ENCODE measurements at places on chromosomes 5 and 9.
A peak's percentile ranks its signal among the peaks of the same experiment; 100 is the strongest.

DNA sequence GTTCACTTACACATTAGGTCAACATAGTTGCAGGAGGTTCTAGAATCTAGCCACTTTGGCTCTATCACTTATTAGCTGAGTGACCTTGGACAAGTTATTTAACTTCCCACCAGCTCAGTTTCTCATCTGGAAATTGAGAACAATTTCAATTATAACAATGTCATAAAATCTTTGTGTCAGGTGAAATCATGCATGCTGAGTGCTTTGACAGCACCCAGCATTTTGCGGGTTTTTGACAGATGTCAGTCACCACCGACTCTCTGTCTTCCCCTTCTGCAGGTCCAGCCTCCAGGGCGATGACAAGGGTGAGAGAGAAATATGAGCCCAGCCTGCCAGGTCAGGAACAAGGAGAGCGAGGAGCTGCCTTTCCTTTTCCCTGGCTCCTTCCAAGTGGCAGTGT is 107.1 kb upstream of the TAS2R1 start:
- DNase-seq = no peak

GRCh38 chr5:126658561-126658960 is 57.8 kb downstream of the PHAX start:
- no peak for DNase-seq

DNA sequence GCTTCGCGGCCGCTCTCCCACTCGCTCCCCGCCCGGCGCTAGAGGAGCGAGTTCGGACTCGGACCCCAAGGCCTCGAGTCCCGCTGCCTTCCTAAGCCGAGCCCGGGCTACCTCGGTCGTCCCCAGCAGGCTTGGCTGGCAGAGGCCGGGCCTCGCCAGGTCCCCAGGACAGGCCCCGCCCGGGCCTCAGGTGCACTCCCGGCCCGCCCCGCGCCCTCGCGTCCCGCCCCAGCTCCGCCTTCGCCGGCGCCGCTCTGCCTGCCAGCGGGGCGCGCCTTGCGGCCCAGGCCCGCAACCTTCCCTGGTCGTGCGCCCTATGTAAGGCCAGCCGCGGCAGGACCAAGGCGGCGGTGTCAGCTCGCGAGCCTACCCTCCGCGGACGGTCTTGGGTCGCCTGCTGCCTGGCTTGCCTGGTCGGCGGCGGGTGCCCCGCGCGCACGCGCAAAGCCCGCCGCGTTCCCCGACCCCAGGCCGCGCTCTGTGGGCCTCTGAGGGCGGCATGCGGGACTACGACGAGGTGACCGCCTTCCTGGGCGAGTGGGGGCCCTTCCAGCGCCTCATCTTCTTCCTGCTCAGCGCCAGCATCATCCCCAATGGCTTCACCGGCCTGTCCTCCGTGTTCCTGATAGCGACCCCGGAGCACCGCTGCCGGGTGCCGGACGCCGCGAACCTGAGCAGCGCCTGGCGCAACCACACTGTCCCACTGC is at the start of gene SLC22A5:
TSS of gene SLC22A5 (plus strand) at position 237 of the 707 bp plus-strand sequence. CDS start at position 500, 263 bp downstream.
- DNase-seq = peak; percentile 52

DNA sequence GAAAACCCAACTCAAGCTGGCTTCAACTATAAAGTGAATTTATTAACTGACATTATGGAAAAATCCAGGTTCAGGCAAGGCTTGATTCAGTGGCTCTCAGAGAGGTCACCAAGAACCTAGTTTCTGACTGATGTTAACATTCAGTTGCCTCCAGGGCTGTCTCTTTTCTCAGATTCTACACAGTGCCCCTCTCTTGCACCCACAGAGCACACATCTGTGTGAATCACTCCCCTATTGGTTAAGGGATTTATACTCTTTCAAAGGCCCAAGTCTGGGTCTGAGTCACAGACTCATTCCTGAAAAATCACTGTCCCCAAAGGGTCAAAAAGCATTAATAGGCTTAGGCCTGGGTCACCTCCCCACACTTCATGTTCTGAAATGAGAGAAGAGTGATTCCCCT is 6.2 kb upstream of the HAVCR2 start:
- DNase-seq = no peak

DNA sequence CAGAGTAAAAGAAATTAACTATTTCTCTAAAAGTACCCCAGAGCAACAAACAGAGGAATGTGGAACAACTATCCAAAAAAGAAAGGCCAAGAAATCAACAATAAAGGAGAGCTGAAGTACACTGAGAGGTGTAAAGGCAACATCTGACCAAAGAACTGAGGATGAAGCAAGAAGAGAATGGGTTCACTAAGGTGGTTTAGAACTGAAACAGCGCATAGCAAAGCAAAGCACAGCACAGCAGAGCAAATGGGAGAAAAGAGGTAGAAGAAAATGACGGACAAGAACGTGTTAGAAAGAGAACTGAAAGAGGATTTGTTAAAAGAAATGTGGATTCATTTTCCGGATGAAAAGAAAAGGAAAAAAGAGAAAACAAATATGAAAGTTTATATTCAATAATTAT is 25.8 kb downstream of the RFX3 start:
- DNase-seq = no peak

DNA sequence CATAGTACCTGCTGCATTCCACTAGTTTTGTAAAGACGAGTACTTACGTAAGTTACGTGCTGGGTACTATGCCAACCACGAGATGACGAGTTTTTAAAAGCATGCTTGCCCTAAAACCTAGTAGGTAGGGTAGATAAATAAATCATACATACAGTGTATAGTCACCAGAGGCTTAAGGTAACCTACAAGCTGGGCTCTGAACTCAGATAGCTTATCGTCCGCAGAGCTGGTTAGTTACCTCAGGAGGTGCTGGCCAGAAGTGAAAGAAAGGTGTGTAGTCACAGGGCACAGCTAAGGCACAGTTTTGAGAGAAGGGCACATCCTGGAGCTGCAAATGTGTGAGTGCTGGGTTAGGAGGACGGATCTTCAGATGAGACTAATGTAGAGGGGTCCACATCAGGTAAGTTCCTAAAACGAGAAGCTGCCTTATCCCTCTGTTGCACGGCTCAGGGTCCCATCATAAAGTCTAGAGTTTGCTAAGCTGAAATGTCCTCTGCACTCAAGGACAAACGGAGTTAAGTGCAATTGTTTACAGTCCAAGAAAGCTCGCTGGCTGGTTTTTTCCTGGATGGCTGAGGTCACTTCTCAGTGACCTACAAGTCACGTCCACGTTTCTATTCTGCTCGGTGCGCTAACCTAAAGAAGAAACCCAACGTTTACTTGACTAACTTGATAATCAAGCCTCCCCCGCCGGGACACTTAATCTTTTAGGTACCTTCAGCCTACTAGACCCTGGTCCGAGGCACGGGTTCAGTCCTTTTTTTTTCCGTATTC is 1.1 kb upstream of the SNX24 start:
- DNase-seq = no peak

- no peak for DNase-seq
Observed at GRCh38 chr5:14138608-14139540, 4.3 kb upstream of the TRIO start.

DNA sequence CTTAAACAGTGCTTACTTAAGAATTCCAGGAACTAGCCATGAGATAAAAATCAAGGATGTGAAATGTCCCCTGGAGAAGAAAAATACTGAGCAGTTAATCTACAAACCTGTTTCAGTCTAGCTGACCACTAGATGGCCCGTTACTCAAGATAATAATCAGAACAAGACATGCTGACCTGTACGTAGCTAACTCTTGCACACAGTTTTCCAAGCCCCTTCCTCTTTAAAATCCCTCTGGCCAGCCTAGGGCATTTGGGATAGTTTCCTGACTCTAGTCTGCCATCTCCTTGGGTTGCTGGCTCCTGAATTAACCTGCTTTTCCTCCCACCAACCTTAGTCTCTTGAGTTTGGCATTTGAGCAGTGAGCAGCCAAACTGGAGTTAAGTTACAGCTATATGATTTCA is 59.2 kb upstream of the TRAF1 start:
- DNase-seq = no peak

- no peak for DNase-seq
Observed at GRCh38 chr5:158436271-158437065, 577.5 kb upstream of the CLINT1 start.

DNA sequence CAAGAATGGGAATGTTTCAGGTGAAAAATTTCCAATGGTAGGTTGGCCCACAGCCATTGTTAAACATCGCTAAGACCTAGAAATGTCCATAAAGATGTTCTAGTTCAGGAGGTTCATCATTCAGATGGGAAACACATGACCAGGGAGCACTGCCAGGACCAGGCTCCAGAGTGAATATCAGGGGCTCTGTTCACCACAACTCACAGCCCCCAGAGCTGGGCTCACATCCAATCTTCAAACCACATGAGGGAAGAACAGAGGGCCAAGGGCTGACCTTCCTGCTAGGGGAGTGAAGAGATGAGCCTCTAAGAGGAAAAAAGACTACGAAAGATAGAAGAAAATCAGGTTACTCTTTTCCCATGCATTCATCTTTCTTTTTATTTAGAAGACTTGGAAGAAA is 205.8 kb downstream of the SEMA5A start:
- no peak for DNase-seq

GRCh38 chr5:83450183-83450966 is 21.2 kb upstream of the VCAN start:
- no peak for DNase-seq

DNA sequence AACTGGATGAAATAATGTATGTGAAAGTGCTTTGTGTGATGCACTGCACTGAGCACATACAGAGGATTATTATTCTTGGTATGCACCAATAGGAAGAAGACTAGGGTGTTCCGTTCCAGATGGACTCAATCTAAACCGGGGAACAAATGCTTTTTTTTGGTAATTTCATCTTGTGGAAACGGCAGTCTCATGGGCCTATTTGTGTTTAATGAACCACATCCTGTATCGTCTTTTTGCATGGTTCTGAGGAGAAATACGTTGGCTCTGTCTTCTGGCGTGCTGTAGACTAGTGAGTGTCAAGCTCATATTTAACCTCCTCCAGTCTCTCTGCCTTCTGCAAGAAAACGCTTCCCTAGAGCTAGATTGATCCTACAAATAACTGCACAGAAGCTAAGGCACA is 30.0 kb downstream of the TRIM32 start:
- DNase-seq = no peak

GRCh38 chr9:113223963-113224362 is 2.6 kb downstream of the SLC31A1 start:
- DNase-seq = no peak

DNA sequence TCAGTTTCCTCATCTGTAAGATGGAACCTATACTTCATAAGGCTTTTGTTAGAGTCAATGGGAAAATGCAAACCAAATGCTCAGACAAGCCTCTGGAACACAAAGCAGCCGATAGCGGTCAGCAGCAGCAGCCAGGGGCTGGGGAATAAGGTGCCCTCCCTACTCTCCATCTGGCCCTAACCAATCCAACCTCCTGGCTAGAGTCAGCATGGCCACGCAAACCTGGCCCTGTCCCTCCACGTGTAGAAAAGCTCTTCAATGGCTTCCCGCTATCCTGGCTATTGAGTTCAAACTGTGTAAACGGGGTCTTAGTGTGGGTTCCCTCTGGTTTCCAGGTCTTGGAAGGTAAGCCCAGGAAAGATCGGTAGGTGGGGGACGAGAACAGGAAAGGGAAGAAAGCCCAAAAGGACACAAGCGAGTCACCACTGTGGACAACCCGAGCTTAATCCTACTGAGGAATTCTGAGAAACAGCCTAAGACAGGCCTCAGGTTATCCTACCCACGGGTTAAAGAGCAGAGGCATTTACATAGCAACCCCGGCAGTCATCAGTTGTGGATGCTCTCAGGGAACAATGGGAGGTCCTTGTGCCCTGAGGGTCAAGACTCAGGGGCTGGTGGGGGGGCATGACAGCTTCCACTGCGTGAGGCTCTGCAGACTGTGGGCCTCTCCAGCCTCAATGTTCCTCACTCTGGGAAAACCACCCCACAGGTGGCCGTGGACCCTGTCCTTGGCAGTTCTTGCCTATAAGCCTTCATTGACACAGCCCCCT is 30.9 kb downstream of the FABP6 start:
- no peak for DNase-seq

DNA sequence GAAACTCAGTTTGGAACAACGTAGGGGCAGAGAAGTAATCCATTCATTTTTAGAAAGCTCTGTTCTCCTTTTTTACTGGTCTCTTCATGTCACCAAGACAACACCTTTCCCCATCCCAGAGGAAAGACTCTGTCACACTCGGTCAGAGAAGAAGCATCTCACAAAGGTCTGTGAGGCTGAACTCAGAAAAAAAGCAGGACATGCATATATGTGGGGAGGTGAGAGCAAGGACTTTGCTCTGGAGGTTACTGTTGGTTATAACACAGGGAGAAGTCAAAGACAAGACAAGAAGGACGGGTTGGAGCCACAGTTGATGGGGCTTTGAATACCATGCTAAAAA is 19.2 kb upstream of the MTMR12 start:
- DNase-seq = no peak

- no peak for DNase-seq
Observed at GRCh38 chr5:28313953-28314352, 1275.6 kb upstream of the CDH9 start.

GRCh38 chr5:121805911-121806310 is 45.8 kb upstream of the FTMT start:
- DNase-seq = no peak

- DNase-seq = no peak
Observed at GRCh38 chr9:77521091-77521490, 127.0 kb downstream of the GNA14 start.

DNA sequence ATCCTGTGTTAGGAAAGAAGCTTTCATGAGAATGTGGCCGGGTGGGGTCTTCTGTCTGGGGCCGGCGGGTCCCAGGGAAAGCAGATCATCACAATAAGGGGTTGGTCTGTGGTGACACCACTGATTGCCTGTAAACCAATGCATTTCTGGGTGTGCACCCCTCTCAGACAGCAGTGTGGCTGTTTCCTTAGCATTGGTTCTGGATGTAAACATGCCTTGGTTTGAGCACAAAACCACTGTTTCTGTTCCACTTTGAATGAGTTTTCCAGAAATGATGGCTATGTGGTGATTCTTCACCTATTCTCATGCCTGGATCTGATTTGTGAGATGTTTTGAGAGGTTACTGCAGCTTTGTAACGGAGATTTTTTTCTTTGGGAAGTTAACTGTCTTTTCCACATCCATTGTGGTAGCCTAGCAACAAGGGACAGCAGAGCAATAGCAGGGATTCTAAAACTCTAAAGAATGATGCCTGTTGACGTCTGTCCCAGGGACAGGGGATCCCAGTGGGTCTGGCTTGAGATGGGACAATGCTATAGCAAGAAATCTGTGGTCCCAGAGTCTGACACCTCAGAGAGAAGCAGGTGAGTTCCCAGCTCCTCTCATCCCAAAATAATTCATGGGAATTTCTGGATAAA is at the start of gene CCDC192:
TSS of gene CCDC192 (plus strand) at position 466 of the 636 bp plus-strand sequence. CDS start at position 521, 55 bp downstream.
- no peak for DNase-seq

- DNase-seq = no peak
Observed at GRCh38 chr9:69532396-69532795, 139.8 kb downstream of the APBA1 start.

DNA sequence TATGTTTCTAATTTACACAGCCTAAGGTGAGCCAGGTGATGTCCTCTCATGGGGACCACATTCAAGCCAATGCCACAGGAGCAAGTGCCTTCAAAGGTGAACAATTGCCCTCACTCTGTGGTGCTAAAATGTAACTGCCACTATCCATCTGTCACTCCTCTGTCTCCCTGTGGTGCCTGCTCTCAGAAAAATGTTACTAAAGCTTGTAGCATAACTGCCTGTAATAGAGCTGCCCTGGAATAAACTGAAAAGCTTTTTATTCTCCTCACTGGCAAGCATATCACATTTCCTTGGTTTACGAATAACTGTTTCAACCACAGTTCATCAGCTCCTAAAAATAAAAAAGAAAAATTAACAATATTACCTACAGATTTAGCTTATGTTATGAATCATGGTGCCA is 142.4 kb downstream of the ST8SIA4 start:
- no peak for DNase-seq
